ENCODE measurements at places on chromosomes 4 and X.

GRCh38 chr4:185398618-185399017 lies 2.0 kb downstream of the ANKRD37 start:
- no peak for DNase-seq

GRCh38 chr4:140152013-140152703 lies 1.8 kb downstream of the MAML3 start:
- peak; percentile 70 for DNase-seq

DNA sequence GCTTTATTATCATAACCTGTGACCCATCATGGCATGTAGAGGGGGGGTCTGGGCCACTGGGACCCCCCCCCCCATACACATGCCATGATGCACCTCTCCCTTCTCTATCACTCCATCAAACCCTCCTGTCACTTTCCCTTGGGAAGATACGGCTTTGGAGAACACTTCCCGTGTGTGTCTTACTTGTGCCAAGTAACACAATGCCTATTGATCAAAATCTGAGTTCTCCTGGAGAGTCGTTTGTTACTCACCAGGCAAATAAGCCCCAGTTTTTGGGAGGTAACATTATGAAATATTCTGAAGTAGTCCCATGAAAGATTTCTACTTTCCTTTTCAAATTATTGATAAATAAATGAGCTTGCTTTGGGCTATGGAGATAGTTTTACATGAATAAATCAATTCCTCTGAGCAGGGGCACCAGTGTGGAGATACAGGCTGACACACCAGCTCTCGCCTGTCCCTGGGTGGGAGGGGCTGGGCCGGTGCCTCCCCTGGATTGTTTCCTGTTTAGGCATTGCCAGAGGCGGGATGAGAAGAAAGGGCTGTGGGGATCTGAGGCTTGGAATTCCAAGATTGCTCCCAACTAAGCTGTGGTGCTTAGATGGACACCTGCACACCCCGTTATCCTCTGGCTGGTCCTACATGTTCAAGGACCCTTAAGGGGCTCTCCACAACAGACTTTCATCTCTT lies 63.2 kb upstream of the WWC2 start:
- no peak for DNase-seq

- DNase-seq = peak; percentile 86
These were observed at the start of gene PLXNB3 for GRCh38 chrX:153763989-153764755. Gene PLXNB3 (plus strand): TSS chrX:153764249. CDS start chrX:153765536, 1,287 bp downstream.

- no peak for DNase-seq
These were observed 211.9 kb downstream of the AFAP1 start for GRCh38 chr4:7727749-7728148.

GRCh38 chr4:140071806-140072205 lies 82.2 kb downstream of the MAML3 start:
- DNase-seq = no peak

- DNase-seq = no peak
These were observed 1.8 kb upstream of the PRPS1 start for GRCh38 chrX:107626481-107626880.

DNA sequence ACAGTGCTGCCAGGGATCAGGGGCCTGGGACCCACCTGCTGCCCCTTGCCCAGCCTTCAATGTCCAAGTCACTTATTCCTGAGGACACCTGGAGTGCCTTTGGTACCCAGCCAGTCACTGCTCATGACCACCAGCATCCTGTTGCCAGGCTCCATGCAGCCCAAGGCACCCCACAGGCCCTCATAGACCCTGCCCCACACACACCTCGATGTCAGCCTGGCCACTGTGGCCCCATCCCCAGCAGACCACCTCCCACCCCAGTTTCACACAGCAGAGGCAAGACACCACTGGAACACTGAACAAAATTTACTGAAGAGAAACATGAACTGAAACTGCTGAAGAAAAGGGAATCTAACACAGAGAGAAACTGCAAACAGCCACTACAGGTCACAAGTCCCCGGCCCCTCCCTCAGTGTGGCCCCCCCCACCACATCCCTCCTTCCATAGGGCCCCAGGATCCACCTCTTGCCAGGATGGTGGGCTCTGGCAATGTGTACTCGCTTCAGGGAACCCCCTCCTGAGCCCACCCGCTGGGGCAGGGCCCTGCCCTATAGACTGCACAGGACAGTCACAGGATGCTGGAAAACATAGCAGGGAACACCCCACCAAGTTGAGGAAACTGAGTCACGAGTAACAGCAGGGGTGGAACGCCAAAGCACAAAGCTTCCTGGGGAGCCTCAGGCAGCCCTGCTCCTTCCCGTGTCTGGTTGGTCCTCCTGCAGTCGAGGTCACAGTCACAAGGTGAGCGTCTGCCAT lies 5.2 kb downstream of the PNMA5 start:
- DNase-seq = no peak

DNA sequence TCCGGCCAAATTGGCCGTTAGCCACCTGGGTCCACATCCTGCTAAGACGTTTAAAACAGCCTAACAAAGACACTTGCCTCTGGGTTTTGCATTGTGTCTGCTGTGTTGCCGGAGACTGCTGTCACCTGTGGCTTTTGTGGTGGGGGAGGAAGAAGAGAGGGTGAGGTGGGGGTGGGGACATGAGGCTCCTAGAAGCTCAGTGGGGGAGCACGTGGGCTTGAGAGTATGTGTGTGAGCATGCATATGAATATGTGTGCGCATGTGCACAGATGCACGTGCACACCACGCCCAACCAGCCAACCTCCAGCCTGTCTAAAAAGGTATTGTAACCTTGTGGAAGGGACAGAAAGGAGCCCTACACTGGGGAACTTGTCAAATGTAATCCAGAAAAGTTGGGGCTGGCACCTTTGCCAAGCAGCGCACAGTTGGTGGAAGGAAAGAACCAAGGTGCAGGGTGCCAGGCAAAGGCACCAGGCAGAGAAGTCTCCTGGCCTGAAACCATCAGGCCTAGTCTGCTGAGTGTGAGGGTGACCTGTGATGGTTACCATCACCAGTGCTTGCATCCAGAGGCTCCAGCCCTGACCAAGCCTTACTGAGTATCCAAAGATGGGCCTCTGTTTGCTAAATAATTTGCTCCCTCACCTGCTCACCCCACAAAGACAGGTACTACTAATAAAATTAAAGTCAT lies 10.1 kb upstream of the SASH3 start:
- DNase-seq = no peak

DNA sequence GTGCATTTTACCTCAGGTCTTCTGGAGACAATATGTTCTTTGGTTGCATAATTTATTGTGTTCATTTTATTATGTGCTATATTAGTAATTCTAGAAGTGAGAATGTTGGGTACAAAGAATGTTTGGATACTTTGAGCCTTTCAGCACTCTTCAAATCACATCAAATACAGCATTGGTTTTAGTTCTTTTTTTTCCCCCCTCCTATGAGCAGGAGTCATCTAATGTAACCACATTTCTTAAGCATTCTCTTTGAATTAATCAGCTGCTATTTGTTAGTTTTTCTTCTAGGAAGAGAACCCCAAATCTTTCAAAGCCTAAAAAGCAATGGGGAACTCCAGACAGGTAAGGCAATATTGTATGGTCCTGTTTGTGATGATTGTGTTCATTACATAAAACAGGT lies 46.7 kb downstream of the ARL9 start:
- DNase-seq = no peak

DNA sequence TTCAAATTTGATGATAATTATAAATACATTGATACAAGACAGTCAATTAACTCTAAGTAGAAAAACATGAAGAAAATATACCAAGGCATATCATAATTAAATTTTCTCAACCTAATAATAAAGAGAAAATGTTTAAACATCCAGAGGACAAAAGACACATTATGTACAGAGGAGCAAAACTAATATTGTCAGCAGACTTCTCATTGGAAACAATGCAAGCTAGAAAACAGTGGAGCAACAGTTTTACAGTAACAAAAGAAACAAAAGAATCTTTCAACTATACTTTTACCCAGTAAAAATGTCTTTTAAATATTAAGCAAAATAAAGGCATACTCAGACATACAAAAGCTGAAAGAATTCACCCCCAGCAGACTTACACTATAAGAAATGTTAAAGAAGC lies 238.0 kb downstream of the TMA16 start:
- no peak for DNase-seq

- no peak for DNase-seq
These were observed 24.0 kb downstream of the GALNT7 start for GRCh38 chr4:173192375-173193162.

GRCh38 chr4:3256230-3257102 lies 7.5 kb downstream of the MSANTD1 start:
- no peak for DNase-seq

- DNase-seq = no peak
These were observed 186.4 kb downstream of the AFAP1 start for GRCh38 chr4:7753271-7753670.

DNA sequence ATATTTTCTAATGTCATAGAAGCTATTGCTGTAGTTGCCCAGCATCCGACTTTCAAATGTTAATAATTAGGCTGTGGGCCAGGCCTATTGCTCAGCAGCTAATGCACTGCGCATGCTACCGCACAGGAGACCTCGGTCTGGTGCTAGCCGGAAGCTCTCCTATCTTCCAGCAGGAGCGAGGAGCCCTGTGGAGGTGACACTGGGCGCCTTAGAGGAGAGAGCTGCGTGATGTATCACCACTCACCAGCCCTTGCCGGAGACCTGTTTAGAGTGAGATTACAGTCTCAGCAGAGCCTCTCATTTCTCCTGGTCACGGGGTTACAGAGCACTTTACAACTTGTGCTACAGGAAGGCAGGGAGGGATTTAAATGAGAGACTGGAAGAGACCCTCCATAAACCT lies 31.1 kb upstream of the MID1IP1 start:
- DNase-seq = no peak

GRCh38 chr4:74665346-74665745 lies 129.0 kb downstream of the BTC start:
- DNase-seq = no peak

- no peak for DNase-seq
These were observed 16.0 kb upstream of the SEPTIN6 start for GRCh38 chrX:119708936-119709335.

Measured in putamen (tissue), 1 donor.